ENCODE measurements at places on chromosomes 3 and 15.
A peak's percentile ranks its signal among the peaks of the same experiment; 100 is the strongest.

DNA sequence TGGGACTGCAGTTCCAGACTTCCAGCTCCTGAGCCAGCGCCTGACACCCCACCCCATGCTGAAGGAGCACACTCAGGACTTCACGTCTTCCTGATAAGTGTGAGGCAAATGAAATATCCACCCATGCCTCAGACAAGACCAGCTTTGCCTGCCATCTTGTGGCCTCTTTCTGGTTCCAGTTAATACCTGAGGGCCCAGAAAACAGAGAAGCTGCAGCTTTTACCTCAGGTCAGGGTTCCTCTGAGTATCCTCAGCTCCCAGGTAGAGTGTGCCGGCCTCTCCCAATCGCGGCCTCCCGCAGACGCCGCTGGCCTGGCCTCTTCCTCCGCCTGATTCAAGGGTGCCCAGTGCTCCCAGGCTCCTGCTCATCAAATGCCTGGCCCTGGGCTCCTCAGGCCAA lies 5.1 kb upstream of the KLHL6 start:
- no peak for DNase-seq

DNA sequence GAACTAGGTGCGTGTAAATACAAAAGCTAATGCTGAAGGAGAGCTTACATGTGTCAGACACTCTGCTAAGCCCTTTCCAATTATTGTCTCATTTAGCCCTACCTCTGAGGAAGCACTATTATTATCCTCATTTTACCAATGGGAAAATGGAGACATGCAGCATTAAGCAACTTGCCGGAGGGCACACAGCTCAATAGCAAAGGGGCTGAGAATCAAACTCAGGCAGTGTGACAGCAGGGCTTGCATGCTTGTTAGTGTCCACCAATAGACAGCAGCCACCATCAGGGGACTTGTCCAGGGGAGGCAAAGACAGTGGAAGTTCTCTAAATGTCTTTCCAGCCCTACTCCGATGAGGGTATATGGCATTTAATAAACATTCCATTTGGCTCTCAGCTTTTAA lies 548.6 kb downstream of the MAGI1 start:
- no peak for DNase-seq

GRCh38 chr3:101828276-101828675 lies 21.0 kb upstream of the NFKBIZ start:
- no peak for DNase-seq

DNA sequence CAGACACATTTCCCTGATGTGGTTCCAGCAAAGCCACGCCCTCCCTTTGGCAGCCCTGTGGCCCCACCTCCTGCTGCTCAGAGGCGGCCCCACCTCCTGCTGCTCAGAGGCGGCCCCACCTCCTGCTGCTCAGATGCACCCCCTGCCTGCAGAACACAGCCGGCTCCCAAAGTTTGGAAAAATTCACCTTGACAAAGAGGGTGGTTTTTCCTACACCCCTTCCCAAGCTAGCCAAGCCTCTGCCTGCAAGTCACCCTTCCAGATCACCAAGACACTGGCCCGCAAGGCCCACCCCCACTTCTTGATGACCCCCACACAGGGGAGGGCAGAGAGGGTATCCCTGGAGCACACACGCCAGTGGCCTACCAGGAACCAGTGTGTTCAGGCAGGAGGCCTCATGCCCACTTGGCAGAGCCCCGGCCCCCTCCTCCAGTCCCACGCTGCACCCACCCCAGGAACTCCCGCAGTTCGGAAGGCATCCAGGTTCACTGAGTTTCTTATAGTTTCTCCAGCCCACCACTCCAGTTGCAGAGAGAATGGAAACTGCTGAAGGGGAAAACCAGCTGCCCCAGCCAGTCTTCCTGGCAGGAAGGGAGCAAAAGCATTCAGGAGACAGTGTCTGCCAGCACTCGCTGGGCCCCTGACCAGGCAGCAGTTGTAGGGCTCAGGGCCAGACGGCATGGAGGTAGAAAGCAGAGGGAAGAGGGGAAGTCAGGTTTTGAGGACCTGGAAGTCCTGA lies 2.3 kb upstream of the HAPLN3 start:
- peak; percentile 82 for DNase-seq

DNA sequence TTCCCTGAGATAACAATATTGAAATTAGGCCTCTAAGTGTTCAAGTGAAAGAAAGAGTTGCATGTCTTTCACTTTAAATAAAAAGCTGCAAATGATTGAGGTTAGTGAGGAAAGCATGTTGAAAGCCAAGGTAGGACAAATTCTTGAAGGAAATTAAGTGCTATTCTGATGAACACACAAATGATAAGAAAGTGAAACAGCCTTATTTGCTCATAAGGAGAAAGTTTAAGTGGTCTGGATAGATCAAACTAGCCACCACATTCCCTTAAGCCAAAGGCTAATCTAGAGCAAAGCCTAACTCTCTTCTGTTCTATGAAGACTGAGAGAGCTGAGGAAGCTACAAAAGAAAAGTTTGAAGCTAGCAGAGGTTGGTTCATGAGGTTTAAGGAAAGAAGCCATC lies 36.1 kb downstream of the CRTC3 start:
- DNase-seq = no peak
